ENCODE measurements at places on chromosomes 11 and 22. TPM values are rescaled to one million over a fixed set of nuclear protein-coding genes. Genes with fewer than 3 reads are reported as not detected.
A peak's percentile ranks its signal among the peaks of the same experiment; 100 is the strongest.

The IL10RA gene
- total RNA-seq, result 7.3 TPM

GRCh38 chr11:114738954-114739353 is 60.6 kb downstream of the NXPE2 start:
- DNase-seq, result peak; percentile 32

The C11orf21 gene
- total RNA-seq, result 0.26 TPM

The NUDT8 gene
- 21.8 TPM for total RNA-seq

DNA sequence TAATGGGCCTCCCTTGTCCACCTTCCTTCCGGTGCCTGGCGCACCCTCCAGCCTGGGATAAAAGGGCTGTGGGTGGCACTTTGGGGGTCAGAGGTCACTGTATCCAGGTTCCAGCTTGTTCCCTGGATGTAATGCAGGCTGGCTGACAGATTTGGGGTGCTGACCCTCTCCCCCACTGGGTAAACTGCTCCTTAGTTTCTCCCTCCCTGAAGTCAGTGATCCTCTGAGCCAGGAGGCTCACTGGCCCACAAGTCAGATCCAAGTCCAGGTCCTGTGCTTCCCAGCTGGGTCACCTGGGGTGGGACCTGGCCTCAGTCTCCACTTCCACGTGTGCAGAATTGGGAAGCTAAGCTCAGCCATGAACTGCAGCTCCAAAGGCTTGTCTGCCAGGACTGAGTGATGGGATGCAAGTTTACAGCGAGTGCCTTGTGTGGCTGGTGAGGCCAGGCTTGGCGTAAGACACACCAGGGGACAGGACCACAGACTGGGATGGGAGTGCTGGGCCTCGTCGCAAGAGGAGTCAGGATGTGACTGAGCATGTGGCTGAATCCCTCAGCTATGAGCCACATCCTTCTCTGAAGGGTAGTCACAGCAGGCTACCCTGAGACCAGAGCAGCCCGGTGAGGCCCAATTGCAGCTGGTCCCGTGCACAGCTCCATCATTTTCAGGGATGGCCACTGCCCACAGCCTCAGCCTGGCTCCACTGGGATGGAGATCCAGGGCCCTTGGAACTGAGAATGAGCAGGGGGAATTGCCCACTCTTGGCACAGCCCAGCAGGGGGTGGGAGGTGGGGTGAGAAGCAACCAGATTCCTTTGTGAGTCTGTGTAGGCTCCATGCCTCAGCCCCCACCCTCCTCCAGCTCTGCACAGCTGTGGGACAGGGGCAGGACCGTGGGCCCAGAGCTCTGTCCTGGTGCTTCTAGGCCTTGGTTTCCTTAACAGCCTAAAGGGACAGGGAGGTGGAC is 7.2 kb downstream of the SHISA8 start:
- no peak for DNase-seq

DNA sequence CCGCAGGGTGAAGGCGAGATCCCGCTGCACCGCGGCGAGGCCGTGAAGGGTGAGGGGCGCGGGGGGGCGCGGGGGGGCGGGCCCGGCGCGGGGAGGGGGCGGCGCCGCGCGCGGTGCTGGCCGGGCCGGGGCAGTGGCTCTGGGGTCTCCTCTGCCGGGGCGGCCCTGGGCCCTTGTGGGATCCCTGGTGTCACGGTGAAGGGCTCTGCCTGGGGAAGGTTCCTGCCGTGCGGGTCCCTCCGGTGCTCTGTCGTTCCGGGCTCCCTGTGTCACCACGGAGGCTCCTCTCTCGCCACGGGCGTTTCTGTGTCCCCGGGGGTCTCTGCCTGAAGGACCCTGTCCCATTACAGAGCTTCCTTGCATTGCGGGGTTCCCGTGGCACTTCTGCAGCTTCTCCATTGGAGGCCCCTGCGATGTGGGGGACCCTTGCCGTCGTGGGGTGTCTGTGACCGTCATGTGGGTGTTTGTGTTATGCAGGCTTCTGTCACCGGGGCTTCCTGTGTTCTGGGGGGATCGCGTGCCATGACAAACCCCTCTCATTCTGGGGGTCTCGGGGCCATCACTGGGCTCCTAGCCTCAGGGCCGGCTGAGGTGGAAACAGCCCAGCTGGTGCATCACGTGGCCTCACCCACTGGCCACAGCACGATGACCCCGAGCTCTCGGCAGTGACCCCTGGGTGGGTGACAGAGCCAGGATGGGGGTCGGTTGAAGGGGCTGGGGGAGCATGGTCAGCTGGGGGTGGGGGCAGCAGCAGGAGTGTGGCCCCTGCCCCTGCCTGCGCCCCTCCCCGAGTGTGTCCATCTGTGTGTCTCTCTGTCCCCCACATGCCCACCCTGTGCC is 25.3 kb downstream of the SHANK3 start:
- peak; percentile 3 for DNase-seq

Measured in body of pancreas (tissue), 4 donors.